Peyer's patch (tissue), 4 donors: ENCODE measurements at places on chromosomes 2 and 18.

- no peaks in the 10 kb centered on the region for H3K36me3 ChIP-seq
- H3K27ac ChIP-seq = peak overlapping the region; percentile 91
- H3K27me3 ChIP-seq = no peaks in the 10 kb centered on the region
- H3K4me3 ChIP-seq = peak overlapping the region; percentile 72
These were observed 2.6 kb downstream of the ITGA6 start for GRCh38 chr2:172430027-172430426.

DNA sequence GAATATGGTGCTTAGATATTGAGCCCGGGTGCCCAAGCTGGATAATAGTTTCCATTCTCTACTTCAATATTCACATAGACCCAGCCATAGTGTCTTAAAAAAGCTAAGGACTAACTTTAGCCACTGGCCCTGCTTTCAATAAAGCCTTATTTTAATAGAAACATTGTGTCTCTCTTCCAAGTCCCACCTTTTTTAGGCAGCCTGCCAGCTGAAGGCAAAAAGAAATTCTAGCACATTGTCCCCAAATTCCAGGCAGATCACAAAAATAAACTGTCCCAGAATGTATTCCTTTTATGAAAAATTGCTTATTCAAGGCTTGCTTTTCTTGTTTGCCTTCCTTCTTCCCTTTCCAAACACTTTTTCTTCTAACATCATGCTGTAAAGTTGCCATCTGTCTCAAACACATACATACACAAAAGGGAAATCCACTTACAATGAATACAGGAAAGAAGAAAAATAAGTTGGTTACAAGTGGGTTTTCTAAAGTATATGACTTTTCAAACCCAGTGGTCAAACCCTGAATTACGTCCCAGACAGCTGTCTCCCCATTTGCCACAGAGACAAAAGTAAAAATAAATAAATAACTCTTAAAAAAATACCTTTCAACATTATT lies 778.5 kb downstream of the BCL11A start:
- no peaks in the 10 kb centered on the region for H3K27me3 ChIP-seq
- no peak overlapping the region for H3K27ac ChIP-seq
- H3K4me1 ChIP-seq = no peaks in the 10 kb centered on the region
- H3K4me3 ChIP-seq = no peak overlapping the region

- H3K4me1 ChIP-seq = no peaks in the 10 kb centered on the region
- H3K27ac ChIP-seq = no peak overlapping the region
- H3K27me3 ChIP-seq = no peaks in the 10 kb centered on the region
- H3K36me3 ChIP-seq = no peaks in the 10 kb centered on the region
- no peak overlapping the region for H3K4me3 ChIP-seq
These were observed 64.6 kb downstream of the ZC3H6 start for GRCh38 chr2:112339986-112340385.

DNA sequence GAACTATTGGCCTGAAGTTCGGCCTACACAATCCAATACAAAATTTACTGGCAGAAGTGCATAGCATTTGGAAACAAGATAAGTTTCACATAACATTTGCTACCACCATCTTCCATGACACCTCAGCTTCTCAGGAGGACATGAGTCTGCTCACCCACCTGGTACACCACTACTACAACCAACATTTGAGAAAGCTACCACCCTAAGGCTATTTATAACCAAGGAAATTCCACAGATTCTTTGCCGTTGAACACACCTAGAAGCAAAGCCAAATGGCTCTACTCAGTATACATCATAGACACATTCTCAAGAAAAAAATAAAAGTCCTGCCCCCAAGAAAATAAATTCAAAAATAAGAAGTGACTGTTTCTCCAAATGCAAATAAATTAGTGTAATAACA lies 145.3 kb downstream of the SPAG16 start:
- no peaks in the 10 kb centered on the region for H3K36me3 ChIP-seq
- no peaks in the 10 kb centered on the region for H3K4me1 ChIP-seq

DNA sequence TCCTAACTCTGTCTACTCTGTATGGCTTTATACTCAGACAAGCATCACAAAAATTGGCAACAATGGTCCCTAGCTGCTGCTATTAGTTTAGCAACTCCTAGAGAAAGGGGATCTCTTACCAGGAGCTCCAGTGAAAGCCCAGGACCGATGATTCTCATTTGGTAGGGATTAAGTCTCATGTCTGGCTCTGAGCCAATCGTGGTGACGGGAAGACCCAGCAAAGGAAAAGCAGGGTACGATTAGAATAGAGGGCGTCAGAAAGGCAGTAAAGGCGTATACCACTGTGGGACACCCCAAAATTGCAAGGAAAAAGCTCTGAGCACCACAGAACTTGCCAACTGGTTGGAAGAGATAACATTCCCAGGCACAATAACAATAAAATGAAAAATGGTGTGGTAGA lies 129.5 kb downstream of the MTCL1 start:
- H3K4me3 ChIP-seq = no peak overlapping the region
- H3K36me3 ChIP-seq = no peaks in the 10 kb centered on the region
- no peak for DNase-seq
- H3K27me3 ChIP-seq = no peaks in the 10 kb centered on the region
- no peak overlapping the region for H3K27ac ChIP-seq

- H3K36me3 ChIP-seq = no peaks in the 10 kb centered on the region
- no peak for DNase-seq
- no peaks in the 10 kb centered on the region for H3K27me3 ChIP-seq
These were observed 190.0 kb downstream of the ST6GAL2 start for GRCh38 chr2:106695919-106696318.

DNA sequence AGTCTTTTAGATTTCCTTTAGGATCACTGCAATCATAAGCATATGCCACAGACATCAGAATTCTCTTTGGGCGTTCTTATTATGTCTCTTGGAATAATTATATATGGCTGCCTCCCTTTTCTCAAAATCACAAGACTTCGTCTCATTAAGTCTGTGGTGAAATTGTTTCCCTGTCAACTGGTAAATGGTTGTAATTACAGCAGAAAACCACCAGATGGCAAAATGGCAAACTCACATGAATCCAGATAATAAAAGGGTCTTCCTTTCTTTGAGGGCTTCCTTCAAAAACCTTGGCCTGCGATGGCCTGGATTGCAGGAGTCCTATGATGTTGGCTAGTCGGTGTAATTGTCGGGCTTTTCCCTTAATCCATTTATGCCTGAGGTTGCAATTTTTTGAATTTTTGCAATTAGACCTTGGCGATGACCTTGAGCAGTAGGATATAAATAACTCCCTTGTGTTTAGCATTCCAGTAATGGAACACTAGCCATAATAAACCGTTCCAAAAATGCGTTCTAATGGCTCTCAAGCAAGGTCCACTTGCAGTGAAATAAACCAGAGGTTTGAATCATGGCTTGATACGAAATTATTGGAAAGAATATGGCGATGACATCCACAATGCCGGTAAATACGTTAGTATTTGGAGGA lies 656.4 kb downstream of the MBD2 start:
- H3K27ac ChIP-seq = no peak overlapping the region
- H3K36me3 ChIP-seq = no peaks in the 10 kb centered on the region
- H3K27me3 ChIP-seq = no peaks in the 10 kb centered on the region
- H3K4me1 ChIP-seq = no peaks in the 10 kb centered on the region
